ENCODE measurements at places on chromosomes 7 and 10.

- DNase-seq: no peak
Observed at GRCh38 chr10:23065181-23065948, 30.0 kb upstream of the MSRB2 start.

DNA sequence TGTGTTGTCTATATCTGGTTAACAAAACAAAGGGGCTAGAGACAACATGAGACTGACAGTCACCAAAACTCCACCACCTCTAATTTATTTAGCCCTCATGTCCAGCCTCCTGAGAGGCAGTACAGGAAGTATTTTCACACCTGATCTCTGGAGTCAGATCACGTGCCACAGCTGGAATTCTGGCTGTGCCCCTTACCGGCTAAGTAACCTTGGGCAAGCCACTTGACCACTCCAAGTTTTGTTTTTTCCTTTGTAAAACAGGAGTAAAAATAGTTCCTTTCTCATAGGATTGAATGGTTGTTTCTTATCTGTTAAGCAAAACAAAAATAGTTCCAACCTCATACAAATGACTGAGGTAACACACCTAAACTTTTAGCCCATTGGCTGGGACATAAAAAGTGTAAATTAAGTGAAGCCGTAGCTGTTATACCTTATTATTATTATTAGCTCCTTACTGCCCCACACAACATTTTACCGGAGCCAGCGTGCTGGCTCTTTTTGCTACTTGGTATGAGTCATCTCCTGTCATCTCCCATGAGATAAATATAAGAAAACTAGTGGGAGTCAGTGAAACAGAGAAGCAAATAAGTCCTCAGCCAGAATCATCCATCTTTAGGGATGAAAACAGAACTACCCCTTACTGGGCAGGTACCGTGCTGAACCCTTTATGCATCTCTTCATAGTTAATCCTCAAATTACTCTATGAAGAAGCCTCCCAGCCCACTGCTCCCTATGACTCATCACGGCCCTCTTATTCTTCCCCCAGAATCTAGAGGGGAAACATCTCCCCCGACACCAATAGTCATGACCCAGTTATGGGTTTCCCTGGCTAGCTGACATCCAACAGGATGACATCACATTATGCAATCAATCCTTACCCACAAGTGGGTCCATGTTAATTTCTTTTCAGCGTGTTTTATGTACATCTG is 44.9 kb downstream of the PPP1R3C start:
- no peak for DNase-seq

DNA sequence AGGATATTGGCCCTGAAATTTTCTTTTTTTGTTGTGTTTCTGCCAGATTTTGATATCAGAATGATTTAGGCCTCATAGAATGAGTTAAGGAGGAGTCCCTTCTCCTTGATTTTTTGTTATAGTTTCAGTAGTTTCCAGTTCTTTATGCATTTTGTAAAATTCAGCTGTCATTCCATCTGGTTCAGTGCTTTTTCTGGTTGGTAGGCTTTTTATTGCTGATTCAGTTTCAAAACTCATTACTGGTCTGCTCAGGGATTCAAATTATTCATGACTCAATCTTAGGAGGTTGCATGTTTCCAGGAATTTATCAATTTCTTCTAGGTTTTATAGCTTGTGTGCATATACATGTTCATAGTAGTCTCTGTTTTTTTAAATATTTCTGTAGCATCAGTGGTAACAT is 10.1 kb upstream of the TMEM196 start:
- DNase-seq: no peak

GRCh38 chr7:134480730-134481129 is 21.8 kb upstream of the AKR1B1 start:
- peak; percentile 54 for DNase-seq

DNA sequence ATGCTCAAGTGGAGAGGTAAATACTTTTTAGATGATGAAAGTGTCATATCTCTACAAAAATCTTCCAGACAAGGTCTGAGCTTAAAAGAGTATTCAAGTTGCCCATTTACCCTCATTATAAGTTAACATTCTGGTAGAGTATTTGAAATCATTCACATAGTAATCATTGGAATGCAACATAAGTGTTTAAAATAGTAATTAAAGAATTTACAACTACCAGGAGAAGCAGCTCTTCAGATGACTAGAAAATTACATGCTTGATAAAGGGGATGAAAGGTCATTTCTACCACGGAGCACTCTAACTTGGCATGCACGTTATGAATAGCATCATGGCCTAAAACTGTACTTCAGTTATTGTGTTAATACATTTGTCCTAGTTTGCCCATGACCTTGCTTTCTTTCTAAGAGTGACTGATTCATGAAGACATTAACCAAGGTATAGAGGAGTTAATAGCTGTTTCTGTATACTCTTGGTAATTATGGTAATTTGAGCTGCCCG is 120.0 kb downstream of the SEMA3E start:
- no peak for DNase-seq

- peak; percentile 46 for DNase-seq
Observed at GRCh38 chr10:13053794-13054462, 46.0 kb upstream of the OPTN start.

GRCh38 chr7:11552676-11553296 is 279.2 kb downstream of the THSD7A start:
- no peak for DNase-seq

GRCh38 chr7:38057829-38058228 is 120.2 kb upstream of the STARD3NL start:
- no peak for DNase-seq

GRCh38 chr7:101877882-101878591 is 60.6 kb downstream of the CUX1 start:
- DNase-seq: peak; percentile 45

DNA sequence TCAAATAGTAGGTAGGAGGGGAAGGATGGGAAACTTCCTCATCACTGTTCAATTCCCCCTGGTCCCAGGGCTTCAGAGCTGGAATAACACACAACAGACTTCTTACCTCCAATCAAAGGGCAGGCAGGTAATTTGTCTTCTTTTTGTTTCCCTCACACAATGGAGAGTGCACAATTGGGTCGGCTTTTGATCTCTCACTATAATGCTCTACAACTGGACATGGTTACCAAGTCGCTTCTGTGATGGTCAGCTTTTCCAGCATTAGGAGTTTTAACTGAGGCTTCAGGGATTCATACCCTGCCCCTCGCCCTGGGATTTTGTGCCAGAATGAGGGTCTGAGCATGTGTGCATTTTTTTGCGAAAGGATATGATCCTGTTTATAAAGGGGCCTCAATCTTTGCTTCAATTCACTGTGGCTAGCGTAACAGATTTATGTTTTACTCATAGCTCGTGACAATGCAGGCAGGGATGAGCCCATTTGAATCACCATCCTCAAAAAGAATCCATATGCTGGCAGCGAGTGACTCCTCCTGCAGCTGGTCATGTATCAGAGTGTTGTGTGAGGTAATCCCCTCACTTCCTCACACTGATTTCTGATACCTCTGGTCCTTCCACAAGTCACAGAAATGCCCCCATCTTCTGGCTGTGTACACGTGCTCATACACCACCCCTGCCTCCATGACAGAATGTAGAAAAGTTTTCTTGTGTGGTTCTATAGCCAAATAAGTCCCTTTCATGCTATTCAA is 189.6 kb downstream of the CTTNBP2 start:
- DNase-seq: no peak

DNA sequence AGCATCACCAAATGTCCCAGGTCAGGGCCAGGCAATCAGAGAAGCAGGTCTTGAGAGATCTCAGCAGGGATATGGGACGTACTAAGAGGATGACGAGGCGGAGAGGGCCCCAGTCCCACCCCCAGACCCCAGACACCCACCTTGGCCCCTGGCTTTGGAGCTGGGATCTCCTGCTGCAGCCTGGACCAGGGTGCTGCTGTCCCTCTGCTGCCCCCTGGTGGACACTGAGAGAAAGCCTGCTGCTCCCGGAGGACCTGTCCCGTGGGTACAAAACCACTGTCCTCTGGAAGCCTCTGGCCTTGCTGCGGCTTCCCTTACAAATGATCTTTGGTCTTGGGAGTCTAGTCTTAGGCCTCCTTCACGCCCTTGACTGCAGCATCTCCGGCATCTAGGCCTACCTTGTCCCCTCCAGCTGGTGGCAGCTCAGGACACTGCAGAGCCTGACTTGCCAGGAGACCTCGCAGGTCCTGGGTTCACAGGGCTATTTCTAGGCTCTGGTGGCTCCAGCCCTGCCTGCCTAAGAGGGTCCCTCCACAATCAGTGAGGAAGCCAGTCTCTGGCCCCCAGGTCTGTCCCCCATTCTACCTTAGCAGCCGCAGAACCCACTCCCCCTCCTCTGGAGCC is 97.1 kb downstream of the RGS10 start:
- DNase-seq: peak; percentile 92

GRCh38 chr7:96144260-96144526 is 177.7 kb downstream of the SLC25A13 start:
- no peak for DNase-seq

- DNase-seq: no peak
Observed at GRCh38 chr7:139734395-139734794, 43.4 kb downstream of the HIPK2 start.

- DNase-seq: peak; percentile 91
Observed at GRCh38 chr7:140176811-140177702, at the start of gene KDM7A. KDM7A (minus strand) TSS chr7:140176983; CDS start chr7:140176937, 46 bp downstream.

- peak; percentile 53 for DNase-seq
Observed at GRCh38 chr7:158495216-158495615, 92.4 kb downstream of the PTPRN2 start.

GRCh38 chr7:55488804-55489340 is 83.4 kb downstream of the VOPP1 start:
- DNase-seq: no peak

DNA sequence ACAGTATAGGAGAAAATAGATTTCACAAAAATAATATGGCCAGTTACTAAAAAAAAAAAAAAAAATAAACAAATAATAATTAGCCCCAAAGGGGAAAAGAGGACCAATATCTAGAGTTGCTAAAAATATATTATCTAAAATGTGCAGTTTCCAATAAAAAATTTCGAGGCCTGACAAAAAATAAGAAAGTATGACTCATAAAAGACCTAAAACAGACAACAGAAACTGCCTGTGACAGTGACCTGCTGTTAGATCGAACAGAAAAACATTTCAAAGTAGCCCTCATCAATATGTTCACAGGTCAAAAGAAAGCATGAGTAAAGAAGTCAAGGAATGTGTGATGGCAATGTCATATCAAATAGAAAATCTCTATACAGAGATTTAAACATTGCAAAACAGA is 11.8 kb upstream of the TSPAN12 start:
- DNase-seq: no peak

DNA sequence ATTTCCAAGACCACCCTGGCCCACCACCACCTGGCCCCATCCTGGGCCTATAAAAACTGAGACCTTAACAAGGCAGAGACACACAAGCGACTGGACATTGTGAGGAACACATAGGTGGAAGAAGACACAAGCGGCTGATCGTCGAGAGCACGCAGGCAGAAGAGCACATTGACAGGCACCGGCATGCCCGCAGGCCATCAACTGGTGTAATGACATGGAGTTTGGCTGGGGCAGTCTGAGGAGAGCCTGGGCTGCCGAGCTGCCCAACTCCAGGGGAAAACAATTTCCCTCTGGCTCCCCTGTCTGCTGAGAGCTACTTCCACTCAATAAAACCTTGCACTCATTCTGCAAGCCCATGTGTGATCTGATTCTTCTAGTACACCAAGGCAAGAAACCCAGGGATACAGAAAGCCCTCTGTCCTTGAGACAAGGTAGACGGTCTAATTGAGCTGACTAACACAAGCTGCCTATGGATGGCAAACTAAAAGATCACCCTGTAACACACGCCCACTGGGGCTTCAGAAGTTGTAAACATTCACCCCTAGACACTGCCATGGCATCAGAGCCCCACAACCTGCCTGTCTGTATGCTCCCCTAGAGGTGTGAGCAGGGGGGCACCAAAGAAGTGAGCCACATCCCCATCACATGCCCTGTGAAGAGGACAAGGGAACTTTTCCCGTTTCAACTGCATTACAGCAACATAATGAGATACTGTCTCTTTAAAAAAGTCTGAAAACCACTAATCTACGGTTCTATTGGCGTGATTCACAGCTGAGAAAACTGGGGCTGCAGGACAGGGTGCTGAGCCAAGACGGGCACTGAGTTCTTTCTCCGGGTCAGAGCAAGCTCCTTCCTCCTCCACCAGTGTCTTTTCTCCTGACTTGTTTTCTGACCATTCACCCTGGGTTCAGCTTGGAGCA is 18.5 kb upstream of the TNS3 start:
- no peak for DNase-seq

GRCh38 chr7:27189997-27190748 is 5.1 kb upstream of the HOXA11 start:
- DNase-seq: no peak

GRCh38 chr7:38506004-38506403 is 125.2 kb downstream of the AMPH start:
- no peak for DNase-seq

DNA sequence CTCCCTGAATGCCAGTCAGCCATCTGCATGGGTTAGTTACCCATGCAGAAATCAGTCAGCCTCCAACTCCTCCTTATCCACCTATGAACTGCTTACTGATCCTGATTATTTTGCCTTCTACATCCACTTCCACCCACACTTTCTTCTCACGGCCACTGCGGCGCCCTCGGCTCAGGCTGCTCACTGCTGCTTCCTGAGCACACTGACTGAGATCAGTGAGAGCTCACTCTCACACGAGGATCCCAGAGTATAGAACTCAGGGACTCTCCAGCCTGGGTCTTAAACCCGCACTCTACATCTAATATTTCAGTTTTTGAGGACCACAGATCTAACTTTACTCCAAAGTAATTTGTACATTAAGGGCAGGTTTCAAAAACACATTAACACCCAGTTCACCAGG is 64.4 kb downstream of the GRB10 start:
- DNase-seq: no peak

DNA sequence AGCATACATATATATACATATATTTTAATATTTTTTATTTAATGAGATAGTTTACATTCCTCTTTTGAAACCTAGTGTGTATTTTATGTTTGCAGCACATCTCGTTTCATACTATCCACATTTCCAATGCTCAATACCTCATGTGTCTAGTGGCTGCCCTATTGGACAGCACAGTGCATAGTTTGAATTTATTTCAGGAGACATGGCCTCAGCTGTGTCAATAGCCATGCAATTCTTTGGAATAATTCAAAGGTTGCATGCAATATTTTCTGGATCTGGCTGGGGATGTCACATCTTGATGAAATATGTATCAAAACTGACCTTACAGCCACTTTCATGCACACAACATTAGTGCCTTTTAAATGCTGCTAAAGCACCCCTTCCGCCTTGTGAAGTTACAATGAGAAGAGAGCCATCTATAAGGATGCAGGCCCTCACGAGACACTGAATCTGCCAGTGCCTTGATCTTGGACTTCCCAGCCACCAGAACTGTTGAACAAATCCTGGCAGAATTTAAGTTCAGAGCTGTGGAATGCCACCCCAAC is 13.0 kb downstream of the FGFBP3 start:
- DNase-seq: no peak

- peak; percentile 25 for DNase-seq
Observed at GRCh38 chr7:44580945-44581878, 819 bp downstream of the TMED4 start.
